ENCODE measurements at places on chromosomes 6 and 20.

- DNase-seq, result no peak
These were observed 641.6 kb downstream of the HACE1 start for GRCh38 chr6:104218116-104218515.

DNA sequence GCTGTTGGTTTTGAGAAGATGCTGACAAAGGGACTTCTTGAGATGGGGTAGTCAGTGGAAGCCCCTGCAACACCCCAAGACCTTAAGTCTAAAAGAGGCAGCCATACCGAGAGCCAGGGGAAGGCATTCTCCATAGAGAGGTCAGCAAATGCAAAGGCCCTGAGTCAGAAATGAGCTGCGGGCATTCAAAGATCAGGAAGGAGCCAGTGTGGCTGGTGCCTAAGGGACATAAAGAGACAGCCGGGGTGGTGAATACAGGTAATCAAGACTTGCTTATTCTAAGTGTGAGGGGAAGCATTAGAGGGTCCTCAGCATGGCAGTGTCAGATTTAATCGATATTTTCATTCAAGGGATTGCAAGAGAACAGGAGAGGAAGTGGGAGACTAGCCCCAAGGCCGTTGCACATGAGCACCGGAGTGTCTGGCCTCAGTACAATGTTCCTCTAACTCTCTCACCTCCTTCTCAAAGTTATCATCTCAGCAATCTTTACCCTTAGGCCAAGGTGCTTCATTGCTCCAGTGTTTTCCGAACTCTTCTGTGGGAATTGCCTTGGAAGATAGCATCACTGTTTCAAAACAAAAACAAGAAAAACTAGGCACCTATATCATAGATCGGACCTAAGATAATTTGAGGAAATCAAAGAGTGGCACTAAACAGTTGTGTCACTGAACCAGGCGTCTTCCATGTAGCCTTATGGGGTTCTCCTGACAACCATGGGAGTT lies 173.2 kb downstream of the DOK5 start:
- DNase-seq, result no peak

DNA sequence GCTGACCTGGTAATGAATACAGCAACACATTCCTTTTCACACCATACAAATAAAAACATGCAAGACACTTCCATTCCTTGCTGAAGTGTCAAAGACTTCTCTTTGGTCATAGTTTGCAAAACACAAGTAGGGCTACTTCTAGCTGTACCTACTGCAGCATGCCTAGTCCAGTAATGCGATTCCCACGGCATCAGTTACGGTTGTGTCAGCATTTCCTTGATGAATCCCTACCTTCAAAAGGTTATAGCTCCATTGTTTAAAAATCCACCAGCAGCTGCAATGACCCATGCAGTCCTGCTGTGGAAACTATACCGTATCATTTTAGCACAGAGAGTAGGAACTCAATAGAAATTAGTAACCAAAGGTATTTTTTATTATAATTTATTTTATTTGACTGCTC lies 1371.5 kb downstream of the EPHA7 start:
- no peak for DNase-seq

GRCh38 chr20:47861116-47861515 lies 75.8 kb upstream of the SULF2 start:
- DNase-seq, result no peak

GRCh38 chr20:49539481-49540231 lies 28.3 kb downstream of the PTGIS start:
- DNase-seq, result no peak

DNA sequence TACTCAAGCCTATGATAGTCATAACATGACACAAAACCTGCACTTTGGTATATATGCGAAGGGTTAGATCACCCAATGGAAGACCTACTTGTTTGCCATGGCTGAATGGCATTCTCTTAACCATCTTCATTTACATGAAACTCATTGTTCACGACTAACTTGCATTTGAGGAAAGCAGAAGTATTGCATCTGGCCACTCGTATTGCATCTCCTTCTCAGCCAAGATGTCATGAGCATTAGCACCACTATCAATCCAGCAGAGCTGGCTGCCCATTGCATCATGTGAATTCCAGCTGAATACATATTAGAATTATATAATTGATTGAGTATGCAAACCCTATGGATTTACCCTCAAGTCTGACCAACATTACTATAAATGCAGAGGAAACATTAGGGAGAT lies 390.2 kb downstream of the LAMA2 start:
- DNase-seq, result no peak

DNA sequence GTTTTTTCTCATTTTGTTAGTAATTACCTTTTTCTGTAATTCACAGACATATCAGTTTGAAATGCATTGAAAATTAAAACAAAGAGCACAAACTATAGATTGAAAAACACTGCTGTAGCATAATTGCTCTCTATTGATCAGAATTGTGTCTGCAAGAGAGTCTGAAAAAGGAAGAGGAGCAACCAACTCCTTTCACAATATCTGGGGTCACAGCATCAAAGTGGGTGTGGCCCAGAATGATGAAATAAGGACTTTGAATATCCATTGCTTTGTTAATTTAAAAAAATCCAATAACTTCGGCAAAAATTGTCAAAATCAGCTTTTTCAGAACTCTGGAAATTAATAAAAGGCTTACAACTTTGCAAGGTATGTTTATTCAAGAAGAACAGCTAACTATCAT lies 99.2 kb downstream of the MYLK4 start:
- DNase-seq, result peak; percentile 59
